ENCODE measurements at places on chromosomes 11 and 22. TPM values are rescaled to one million over a fixed set of nuclear protein-coding genes. Genes with fewer than 3 reads are reported as not detected.

APOBEC3G gene
- total RNA-seq: 118 TPM

EPS8L2 gene
- 19.0 TPM for total RNA-seq

ACTN3 gene
- not detected for total RNA-seq

CHRNA10 gene
- 2.4 TPM for total RNA-seq

MS4A12 gene
- not detected for total RNA-seq

GAB4 gene
- not detected for total RNA-seq

DCPS gene
- 27.4 TPM for total RNA-seq

ZNRF3 gene
- 1.1 TPM for total RNA-seq

OR5I1 gene
- total RNA-seq: not detected

CARD16 gene
- total RNA-seq: 83.7 TPM

TENM4 gene
- not detected for total RNA-seq

CHRM1 gene
- total RNA-seq: not detected

SDF2L1 gene
- total RNA-seq: 39.7 TPM

CHRM4 gene
- 0.40 TPM for total RNA-seq

RAB36 gene
- 1.3 TPM for total RNA-seq

KRTAP5-11 gene
- not detected for total RNA-seq

APOL5 gene
- total RNA-seq: not detected

WBP2NL gene
- 2.4 TPM for total RNA-seq

DCHS1 gene
- total RNA-seq: 2.1 TPM

PSMC3 gene
- total RNA-seq: 115 TPM

OR51E2 gene
- total RNA-seq: not detected

CPT1B gene
- total RNA-seq: 95.4 TPM

GUCD1 gene
- total RNA-seq: 103 TPM

CREB3L1 gene
- not detected for total RNA-seq

PANX2 gene
- 0.11 TPM for total RNA-seq

SLC17A6 gene
- total RNA-seq: not detected

DDI1 gene
- not detected for total RNA-seq

SYTL2 gene
- total RNA-seq: 28.7 TPM

TMEM25 gene
- total RNA-seq: 12.5 TPM

All from activated naive CD8-positive, alpha-beta T cell treated with anti-CD3 and anti-CD28 coated beads, Interleukin-2, amount 10 ng/mL, durations not matched to agents 7 days and 5 days (primary cell).